Large intestine (tissue), 12 donors: ENCODE measurements at places on chromosomes 5 and 9.
A peak's percentile ranks its signal among the peaks of the same experiment; 100 is the strongest.

DNA sequence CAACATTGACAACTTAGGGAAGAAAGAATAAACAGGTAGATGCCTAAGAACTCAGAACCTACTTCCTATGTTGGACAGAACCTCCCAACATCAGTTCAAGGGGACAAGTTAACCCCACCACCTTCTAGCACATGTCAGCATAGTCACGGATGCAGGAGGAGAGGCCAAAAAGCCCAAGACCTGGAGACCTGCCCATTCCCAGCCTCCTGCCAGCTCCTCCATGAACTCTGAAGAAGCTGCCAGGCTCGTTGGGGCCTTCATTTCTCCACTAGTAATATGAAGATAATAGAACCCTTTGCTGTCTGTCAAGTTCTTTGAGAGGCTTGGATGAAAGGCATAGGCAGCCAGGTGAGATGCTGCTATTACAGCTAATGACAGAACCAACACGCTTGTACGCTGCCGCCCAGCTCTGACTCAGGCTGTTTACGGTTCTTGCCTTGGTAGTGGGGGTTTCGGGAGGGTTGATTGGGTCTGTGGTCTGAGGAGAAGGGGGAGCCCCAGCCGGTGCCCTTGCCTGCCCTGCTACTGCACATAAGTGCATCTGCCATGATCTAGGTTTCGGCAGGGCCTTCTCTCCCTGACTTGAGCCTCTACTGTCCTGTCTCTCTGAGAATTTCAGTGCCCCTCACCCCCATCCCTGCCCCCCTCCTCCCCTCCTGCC lies 82.2 kb downstream of the NRG2 start:
- no peak for DNase-seq

DNA sequence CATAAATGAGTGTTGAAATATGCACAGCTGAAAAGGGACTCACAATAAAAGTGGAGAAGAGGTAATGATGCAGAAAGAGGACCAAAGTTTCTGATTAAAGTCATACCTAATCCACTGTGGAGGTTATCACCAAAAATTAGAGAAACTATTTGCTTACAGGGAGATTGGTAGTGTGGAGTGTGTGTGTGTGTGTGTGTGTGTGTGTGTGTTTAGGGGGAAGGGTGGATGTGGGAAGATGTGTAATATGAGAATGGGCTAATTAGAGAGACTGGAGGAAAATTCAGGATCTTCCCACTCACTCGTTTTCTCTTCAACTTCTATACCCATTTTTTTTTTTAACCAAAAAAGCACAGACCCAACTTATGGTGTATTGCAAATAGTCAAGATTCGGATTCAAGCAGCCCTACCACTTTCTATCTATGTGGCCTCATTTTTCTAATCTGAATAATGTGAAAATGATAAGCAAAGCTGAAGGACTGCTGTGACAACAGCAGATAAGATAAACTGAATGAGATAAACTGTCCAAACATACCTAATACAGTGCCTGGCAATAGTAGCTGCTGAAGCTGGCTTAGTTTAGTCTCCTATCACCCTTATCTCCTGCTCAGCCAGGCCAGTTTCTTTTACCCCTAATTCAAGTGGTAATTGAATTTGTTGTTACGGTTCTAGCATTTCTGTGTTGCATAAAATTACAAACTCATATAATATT lies 501.1 kb downstream of the KDM4C start:
- DNase-seq = no peak

- DNase-seq = no peak
Observed at GRCh38 chr5:139577689-139578290, 16.7 kb downstream of the UBE2D2 start.

GRCh38 chr5:128462330-128462729 lies 75.7 kb downstream of the FBN2 start:
- no peak for DNase-seq

DNA sequence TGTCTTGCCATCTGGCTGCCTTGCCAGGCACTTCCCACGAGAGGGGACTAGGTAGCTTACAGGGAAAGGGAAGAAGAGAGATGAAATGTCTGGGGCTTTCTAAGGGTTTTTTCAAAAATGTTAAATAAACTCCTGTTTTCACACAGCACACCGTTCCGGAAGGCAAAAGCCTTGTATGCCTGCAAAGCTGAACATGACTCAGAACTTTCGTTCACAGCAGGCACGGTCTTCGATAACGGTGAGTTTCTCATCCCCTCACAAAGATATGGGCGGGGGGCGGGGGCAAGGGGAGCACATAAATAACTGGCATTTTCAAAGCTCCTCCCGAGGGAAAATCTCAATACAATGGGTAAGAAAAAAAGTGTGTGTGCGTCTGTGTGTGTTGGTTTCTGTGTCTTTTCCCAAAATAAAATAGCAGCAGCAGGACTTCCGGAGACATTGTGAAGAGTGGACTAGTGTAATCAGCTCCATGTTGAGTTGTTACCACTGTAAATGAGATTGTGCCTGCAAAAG lies 189.6 kb downstream of the NR3C1 start:
- no peak for DNase-seq

- no peak for DNase-seq
Observed at GRCh38 chr5:134063188-134063820, 51.2 kb upstream of the TCF7 start.

- DNase-seq = no peak
Observed at GRCh38 chr9:21810881-21811280, 8.4 kb downstream of the MTAP start.

GRCh38 chr5:167998148-167998767 lies 293.2 kb upstream of the WWC1 start:
- no peak for DNase-seq

GRCh38 chr9:68627104-68627503 lies 77.9 kb upstream of the PIP5K1B start:
- DNase-seq = no peak

DNA sequence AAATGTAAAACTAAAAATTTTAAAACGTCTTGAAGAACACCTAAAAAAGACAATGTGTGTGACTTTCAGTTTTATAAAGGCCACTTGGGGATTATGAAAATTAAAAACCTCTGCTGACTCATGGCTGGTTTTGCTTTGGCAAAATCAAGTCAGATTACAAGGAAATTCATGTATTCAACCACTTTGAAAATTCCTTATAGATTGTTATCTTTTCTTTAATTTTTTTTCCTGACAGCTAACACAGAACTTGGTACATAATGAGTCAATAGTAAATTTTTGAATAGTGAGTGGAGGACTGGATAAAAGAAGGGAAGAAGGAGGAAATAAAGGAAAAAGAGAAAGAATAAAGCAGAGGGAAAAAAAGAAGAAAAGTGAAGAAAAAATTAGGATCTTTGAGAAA lies 1774.7 kb upstream of the ACO1 start:
- no peak for DNase-seq

DNA sequence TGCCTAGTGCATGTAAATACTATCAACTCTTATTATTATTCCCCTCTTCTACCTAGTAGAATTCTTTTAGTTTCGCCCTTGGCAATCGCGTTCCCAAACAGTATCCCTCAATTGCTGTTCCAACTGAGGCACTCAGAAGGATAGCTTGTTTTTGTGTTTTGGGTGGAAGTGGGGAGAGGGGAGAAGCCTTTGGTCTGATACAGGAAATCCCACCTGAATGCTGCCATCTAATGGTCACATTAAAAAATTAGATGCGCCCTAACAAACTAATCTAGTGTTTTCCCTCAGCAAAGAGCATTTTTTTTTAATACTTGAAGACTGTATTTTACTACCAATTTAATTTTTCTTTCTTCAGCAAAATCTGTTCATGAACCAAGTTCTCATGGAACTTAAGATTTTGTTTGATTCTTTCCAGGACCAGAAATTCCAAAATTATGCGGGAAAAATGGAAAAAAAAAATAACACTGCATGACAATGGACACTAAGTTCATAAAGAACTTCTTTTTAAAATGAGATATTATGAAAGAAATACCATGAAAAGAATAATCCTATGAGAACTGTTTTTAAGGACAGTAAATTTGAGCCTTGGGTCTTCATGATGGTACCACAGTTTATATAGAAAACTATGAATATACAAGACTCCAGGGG lies 22.2 kb upstream of the GLDC start:
- no peak for DNase-seq

DNA sequence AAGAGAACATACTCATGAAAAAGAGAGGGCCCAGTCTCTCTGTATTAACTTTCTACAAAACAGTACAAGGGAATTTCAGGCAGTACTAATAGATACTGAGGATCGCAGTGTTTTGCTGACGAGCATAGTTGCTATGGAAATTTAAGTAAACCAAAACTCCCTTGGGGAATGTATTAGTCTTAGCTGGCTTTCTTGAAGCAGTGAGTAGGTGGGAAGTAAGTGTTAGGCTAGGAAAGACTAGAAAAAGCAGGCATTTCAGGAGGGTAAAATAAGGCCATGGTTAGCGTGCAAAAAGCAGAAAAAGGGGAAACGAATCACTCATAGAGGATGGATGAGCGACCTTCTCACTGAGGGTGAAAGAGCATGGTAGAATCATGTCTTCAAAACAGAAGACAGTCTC lies 84.3 kb upstream of the ACTBL2 start:
- peak; percentile 9 for DNase-seq

DNA sequence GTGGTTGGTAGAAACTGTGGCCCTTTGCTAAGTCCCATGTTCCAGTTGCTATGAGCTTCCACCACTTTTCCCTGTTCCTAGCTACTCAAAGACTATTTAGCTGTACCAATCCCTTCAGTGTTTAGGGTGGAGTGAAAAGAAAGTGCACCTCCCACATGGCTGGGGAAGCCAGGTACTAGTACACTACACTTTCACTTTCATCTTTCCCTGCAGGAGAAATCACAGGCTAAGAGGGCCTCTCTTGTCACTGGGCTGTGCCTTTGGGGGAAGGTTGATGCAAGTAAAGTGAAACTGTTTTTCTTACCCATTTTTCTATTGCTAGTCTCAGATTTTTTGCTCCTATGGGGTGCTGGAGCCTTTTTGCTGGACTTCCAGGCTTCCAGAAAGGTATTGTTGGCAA lies 33.5 kb upstream of the CKS2 start:
- peak; percentile 15 for DNase-seq

DNA sequence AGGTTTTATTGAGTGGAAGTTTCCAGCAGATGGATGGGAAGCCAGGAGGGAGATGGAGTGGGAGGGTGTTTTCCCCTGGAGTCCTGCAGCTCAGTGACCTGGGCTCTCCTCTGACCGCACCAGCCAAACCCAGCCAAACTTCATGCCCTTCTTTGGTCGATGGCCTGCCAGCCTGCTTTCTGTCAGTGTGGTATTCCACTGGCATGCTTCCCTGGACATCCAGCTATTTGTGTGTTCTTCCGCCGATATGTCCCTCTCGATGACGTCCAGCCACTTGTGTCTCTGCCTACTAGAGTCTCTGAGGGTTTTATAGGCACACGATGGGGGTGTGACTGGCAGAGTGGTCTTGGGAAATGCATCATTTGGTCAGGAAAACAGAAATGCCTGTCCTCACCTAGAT lies 33.8 kb downstream of the GPBP1 start:
- no peak for DNase-seq

DNA sequence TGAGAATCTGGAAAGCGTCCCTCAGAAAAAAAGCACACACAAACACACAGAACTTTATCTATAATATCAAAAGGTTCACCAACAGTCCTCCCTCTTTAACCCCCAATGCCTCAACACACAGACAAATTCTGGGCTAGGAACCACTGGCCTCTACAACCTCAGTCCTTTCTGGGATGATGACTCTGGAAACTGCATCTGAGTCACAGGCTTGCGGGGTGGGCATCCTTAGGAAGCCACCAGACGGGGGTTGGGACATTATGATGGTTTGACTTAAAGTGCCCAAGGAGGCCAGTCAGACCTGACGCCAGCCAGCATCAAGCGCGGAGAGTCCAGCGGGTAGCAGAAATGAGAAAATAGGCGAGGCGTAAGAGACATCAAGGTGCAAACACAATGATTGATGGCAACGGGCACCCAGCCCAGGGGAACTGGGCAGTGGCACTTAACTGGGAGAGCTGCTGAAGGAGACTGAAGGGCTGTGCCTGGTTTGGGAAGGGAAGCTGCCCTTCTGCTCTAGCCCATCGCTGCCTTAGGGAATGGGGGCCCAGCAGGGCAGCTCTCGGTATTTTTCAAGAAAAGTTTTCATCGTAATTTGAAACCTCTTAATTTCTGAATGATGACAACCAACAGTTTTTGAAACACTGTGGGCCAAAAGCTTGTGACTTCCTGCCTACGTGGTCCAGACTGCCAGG lies 20.7 kb downstream of the SPRY4 start:
- no peak for DNase-seq

DNA sequence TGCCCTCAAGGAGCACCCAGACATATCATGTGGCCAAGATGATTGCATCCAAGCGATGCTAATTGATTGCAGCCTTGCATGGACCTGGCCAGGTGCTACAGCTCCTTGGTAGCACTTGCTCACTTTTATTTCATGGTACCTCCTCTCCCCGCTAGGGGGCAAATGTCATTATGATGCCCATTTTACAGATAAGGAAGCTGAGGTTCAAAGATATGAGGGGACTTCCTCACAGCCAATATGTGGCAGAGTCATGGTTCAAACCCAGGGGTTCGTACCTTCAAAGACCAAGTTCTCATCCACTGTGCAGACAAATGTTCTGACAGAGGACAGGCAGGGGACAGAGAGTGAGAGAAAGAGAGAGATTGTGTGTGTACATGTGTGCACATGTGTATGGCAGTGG lies 21.9 kb upstream of the KCNMB1 start:
- DNase-seq = no peak

DNA sequence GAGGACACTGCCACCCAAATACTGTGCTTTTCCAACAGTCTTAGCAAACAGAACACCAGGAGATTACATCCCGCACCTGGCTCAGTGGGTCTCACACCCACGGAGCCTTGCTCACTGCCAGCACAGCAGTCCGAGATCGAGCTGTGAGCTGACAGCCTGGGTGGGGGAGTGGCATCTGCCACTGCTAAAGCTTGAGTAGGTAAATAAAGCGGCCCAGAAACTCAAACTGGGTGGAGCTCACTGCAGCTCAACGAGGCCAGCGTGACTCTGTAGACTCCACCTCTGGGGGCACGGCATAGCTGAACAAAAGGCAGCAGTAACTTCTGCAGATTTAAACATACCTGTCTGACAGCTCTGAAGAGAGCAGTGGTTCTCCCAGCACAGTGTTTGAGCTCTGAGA lies 28.8 kb downstream of the EPB41L4A start:
- DNase-seq = no peak

DNA sequence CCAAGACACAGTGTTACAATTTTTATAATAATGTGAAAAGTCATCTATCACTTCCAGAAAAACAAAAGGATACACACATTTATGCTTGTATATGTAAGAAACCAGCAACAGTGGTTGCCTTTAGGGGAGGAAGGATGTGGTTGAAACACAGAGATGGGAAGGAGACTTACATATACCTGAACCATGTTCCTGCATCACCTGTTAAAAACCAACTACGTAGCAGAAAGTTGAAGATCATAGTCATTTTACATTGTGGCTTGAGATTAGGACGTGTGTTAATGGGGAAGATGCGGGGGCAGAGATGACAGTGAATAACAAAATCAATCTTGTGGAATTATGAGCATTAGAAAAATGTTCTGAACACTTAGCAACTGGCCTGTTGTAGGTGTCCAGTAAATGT lies 307.3 kb downstream of the MLLT3 start:
- no peak for DNase-seq

GRCh38 chr5:32504989-32505596 lies 60.6 kb upstream of the ZFR start:
- peak; percentile 56 for DNase-seq
